ENCODE measurements at places on chromosomes 16 and 17.

DNA sequence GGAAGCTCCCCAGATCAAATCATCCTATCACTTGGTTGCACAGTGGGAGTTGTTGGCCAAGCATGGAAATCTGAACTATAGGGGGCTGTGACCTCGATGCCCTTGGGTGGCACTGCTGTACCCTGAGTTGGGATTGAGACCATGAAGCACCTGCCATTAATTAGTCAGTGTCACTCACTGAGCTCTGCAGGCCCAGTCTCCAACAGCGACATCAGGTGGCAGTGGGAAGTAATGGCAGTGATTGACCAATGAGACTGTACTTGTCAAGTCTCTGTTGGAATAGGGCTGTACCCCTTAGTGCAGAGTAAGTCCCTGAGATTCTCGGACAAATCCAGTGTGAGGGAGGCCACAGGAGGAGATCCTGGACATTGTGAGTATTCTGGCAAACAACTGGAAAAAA lies 118.0 kb upstream of the RPL38 start:
- no peak for DNase-seq

DNA sequence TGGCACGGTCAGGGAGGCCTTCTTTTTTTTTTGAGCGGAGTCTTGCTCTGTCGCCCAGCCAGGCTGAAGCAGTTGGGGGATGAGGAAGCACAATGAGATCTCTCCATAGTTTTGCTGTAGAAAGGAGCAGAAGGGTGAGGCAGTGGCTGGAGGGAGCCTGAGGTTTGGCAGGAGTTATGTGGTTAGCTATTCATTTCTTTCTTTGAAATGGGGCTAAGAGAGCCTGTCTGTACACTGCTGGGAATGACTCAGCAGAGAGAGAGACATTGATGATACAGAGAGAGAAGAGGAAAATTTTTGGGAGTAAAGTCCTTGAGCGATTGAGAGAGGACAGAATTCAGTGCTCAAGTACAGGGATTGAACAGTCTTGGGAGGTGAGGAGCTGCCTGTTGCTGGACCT lies 22.1 kb downstream of the NOS2 start:
- DNase-seq, result no peak

GRCh38 chr16:4179020-4179419 lies 62.8 kb upstream of the ADCY9 start:
- no peak for DNase-seq

DNA sequence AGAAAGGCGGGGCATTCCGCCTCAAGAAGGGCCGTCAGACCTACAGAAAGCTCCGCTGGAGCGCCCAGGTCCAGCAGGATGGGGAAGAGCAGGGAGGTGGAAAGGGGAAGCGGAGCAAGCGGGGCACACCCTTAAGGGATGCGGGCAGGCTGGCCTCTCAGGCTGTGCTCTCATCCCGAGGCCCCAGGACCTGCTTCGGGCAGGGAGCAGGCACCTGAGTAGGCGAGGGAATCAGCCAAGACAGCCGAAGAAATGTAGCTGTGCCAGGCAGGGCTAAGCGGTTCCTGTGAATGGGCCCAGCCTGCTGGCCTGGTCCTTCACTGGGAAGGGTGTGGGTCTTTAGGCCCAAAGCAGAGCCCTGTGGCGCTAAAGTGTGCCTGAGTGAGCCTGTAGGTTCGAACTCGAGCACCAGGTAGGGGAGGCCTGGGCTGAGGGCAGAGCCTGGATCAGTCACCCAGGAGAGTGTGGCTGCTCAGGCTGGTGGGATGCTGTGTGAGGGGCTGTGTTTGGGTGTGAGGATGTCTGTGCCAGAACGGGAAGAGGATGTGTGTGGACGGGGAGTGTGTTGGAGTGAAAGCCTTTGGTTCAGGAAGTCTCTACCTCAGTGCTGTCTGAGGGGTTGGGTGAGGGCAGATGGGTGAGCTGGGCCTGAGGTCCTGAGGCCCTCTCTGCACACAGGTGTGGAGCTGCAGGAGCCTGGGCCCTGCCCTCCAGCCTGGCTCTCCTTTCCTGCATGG lies 3.3 kb downstream of the TBX4 start:
- no peak for DNase-seq

DNA sequence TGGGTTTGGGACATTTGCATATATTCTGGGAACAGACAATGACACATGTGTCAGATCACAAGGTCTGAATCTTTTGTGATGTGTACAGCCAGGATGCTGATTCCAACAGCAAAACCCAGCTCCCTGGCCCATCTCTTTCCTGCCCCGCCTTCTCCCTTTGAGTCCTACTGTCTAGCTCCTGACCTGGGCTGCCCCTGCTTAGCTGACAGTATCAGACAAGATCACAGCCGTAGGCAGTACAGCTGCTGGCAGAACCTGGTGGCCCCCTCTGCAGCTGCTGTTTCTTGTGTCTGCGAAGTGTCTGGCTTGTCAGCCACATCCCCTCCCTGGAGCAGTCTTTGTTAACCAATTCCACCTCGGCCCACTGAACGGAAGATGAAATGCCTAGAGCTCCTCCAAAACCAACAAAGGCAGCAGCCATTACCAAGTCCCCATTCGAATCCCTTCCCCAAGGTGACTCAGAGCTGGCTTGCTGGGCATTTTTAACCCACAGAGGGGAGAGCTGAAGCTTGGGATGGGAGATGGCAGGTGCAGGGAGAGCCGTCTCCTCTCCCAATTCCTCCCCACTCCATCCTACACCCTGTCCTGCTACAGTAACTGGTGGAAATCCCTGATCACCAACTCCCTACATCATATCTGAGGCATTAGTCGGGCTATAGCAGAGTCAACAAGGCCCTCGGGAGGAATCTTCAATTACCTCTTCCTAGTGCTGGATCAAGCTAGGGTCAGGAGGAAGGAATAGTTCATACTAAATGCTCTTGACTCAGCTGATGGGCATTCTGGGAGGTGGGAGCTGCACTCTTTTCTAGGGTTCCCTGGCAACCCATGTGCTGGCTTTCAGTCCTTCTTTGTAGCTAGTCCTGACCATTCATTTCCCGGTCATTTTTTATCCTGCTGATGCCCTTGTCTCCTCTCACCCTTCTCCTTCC lies 5.8 kb downstream of the PIPOX start:
- DNase-seq, result no peak

GRCh38 chr17:1605681-1606351 lies 22.8 kb downstream of the SLC43A2 start:
- no peak for DNase-seq

- no peak for DNase-seq
Measured at GRCh38 chr16:87824991-87825841, 44.1 kb downstream of the SLC7A5 start.

All from CD4-positive, alpha-beta T cell treated with Interleukin-1 beta for 1 hour (primary cell).